Activated naive CD8-positive, alpha-beta T cell treated with anti-CD3 and anti-CD28 coated beads for 36 hours (primary cell): ENCODE measurements at places on chromosomes 4 and X.

- no peak for DNase-seq
Measured at GRCh38 chr4:91958596-91958995, 345.2 kb upstream of the GRID2 start.

GRCh38 chr4:54657551-54658251 is at the start of gene KIT:
Gene KIT, plus strand, starts transcription at chr4:54657957. Its CDS starts 58 bp downstream, at chr4:54658015.
- DNase-seq = peak; percentile 15

- no peak for DNase-seq
Measured at GRCh38 chr4:2733844-2734574, 22.1 kb downstream of the TNIP2 start.

DNA sequence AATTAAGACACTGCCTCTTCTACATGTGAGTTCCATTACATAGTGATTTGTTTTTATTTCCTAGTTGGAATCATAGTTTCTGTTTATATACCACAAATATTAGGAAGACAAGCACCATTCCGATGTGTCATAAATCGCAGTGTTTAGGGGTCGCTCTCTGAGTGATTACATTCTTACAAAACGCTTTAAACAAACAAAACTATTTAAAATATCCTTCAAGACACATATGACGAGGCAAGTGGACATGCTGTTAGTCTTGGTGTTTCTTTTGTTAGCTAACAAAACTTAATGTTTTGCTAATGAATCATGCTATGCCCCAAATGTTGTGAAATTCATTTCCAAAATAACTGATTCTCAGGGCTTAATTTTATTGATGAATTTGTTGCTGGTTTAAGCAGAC is 1219.3 kb upstream of the PRKX start:
- no peak for DNase-seq

DNA sequence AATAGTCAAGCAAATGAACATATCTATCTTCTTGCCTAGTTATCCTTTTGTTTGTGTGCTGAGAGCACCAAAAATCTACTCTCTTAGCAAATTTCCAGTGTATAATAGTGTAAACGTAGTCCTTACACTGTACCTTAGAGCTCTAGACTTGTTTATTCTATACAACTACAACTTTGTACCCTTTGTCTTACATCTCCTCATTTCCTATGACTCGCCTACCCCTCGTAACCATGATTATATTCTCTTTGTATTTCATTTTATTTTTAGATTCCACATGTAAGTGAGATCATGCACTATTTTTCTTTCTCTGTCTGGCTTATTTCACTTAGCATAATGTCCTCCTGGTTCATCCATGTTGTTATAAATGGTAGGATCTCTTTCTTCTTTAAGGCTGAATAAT is 37.6 kb downstream of the MAGEB5 start:
- no peak for DNase-seq

DNA sequence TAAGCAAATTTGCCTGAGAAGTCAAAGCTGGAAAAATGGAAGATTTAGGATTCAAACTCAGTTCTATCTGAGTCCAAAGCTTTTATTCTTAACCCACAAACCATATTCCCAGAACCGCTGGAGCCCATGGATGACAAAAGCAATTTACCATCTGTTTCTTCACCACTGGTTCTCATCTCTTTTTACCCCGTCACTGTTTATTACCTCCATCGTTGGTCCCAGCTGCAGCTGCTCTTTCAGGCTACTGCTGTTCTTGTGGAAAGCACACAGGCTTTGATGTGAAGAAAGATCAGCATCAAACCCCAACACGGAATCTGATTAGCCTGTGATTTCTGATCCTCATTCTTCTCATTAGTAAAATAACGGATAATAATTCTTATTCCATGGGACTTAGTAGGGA is 9.5 kb downstream of the FBXO8 start:
- no peak for DNase-seq

DNA sequence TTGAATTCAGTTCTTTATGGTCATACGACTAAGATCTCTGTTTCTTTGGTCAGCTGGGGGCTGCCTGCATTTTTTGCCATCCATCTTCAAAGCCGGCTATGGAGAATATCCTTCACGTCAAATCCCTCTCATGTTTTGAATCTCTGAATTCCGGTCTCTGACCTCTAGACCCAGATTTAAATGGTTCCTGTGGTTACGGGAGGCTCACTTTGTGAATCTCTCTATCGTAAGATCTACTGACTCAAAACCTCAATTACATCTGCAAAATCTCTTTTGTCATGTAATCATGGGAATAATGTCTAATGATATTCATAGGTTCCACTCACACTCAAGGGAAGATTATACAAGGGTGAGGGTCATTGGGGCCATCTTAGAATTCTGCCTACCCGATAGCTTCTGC is 5.7 kb upstream of the MPC1L start:
- no peak for DNase-seq

DNA sequence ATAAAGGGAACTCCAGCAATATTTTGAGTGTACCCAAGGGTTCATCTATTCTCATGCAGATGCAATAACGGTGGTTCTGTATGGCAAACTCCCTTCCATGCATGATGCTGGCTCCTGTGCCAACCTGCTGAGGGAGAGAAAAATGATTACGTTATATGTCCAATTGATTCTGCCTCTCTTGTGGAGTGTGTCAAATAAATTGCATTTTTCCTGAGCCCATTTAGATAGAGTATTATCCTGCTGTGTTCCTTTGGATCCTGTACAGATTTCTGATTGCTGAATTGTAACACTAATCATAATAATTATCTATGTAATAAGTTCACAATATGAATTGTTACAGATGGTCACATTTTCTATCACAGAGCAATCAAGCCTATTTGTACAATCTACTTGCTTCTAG is 821.7 kb downstream of the C4orf33 start:
- no peak for DNase-seq

DNA sequence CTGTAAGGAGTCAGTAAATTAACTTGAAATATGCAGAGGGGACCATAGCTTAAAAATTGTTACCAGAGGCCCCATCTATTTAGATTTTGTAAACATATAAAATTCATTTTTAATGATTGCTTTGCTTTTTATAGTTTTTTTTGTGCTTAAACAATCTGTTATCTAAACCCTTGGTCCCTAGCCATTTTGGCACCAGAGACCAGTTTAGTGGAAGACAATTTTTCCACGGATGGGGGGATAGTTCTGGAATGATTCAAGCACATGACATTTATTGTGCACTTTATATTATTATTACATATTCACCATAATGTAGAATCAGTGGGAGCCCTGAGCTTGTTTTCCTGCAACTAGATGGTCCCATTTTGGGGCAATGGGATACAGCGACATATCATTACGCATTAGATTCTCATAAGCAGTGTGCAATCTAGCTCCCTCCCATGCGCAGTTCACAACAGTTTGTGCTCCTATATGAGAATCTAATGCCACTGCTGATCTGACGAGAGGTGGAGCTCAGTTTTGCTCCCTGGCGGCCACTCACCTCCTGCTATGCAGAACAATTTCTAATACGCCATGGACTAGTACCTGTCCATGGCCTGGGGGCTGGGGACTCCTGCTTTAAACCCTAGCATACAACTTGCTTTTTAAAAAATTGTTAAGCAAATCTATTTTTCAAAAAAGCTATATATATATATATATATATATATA is 5.9 kb downstream of the ZXDA start:
- DNase-seq = no peak

DNA sequence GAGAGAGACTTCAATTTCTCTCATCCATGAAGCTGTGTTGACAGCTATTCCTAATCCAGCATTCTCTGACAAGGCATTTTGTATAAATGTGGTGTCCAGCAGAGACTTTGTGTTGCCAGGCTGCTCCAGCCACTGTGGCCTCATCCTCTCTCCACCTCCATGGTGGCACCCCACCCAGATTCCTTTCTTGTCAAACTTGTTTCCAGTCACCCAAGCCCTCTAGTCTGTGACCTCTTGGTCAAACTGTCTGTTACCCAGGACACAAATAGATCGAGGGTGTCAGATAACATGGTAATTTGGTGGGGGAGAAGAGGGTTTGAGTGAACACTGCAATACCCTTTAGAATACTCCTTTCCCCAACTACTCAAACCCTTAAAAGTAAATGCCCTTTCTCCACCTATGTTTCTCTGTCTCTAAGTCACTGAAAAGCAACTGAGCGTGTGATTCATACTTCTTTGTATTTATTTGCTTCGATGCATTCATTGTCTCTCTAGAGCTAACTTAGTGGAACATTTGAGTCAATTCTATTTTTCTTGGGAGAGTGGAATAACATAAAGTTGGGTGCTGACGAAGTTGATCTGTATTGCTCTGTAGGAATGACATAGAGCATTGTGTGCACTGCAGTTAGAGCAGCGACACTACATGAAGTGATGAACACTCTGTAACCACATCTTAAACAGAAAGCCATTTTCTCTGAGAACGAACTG is 13.7 kb downstream of the PITX2 start:
- DNase-seq = no peak

DNA sequence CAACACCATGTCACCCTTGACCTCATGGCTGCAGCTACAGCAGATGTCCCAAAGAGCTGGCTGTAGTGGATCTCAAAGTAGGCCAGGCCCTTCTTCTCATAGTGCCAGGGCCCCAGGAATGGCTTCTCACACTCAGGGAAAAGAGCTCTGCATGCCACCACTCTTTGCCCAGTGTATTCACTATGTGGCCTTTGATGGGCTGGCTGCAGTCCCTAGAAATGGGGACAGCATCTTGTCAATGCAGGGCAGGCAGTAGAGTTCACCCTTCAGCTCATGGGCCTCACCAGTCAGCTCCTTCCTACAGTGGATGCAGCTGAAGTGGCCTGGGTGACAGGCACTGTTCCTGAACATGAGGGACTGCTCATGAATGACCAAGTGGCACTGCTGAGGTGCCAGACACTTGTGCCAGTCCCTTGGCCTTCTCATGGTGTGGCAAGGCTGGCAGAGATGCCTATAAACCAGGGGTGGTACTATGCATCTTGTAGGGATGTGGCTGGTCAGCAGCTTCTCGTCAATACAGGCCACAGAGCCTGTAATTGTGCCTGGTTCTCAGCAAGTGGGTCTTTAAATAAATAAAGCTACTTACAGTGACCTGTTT is 178.9 kb downstream of the ARAP2 start:
- DNase-seq = no peak

GRCh38 chrX:77572322-77572721 is 125.1 kb downstream of the FGF16 start:
- DNase-seq = no peak

DNA sequence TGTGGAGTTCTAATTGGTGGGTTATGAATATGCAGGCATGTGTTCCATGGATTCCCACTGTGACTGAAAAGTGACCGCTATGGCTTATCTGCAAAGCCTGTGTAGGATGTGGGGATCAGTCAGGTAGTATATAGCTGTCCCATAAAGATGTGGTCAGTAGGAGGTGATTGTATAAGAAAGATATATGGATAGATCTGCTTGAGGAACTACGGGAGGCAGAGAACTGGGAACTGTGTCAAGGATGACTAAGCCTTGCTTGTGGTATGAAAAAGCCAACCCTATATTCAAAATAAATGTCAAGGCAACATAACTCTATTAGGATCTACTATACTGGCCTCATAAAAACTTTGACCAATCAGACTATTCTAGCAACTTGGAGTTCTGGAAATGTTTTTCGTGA is 185.2 kb downstream of the KLHL4 start:
- DNase-seq = no peak

- DNase-seq = no peak
Measured at GRCh38 chrX:10047133-10047532, 80.0 kb downstream of the CLDN34 start.

DNA sequence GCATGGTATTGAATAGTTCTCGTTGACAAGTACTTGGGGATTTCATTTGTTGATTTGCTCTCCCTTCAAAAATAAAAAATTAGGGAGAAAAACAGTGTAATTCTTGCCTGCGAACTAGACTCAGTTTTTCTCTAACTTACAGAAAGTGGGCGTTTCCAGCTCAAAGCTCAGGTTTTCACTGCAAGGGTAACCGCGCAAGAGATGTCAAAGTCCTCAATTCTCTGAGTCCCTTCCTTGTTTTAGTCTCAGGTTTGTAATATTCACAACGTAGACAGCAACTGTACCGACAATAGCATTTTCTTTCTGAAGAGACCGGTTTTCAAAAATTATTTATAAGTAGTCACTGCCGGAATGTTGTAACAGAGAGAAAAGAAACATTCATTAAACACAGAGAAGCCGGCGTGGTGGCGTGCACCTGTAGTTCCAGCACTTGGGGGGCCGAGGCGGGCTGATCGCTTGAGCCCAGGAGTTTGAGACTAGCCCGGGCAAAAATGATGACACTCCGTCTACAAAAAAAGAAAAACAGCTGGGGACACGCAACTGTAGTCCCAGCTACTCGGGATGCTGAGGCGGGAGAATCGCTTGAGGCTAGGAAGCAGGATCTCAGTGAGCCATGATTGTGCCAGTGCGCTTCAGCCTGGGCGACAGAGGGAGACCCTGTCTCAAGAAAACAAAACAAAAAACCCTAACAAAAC is 774 bp downstream of the ZCCHC4 start:
- no peak for DNase-seq

DNA sequence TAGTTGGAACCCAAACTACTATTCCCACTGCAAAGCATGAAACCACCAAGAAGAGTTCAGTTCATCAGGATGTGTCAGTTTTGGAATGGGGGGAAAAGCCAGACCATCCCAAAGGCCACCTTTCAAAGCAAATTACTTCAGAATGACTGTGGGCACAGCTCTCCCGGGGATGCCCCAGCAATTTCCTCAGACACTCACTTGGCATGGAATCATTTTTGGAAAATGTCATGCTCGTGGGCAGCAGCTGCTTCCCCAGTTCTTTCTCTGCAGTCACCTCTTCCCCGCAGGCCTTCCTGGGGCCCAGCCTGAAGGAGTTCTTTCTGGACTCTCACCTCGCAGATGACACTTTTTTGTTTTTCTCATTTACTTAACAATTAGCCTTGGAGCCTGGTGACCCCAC is 350.3 kb downstream of the NR3C2 start:
- no peak for DNase-seq

- no peak for DNase-seq
Measured at GRCh38 chr4:98423009-98423408, 161.8 kb downstream of the RAP1GDS1 start.

- DNase-seq = no peak
Measured at GRCh38 chr4:151797131-151797530, 36.3 kb upstream of the GATB start.

GRCh38 chr4:186172546-186172945 is 18.8 kb upstream of the CYP4V2 start:
- DNase-seq = no peak

DNA sequence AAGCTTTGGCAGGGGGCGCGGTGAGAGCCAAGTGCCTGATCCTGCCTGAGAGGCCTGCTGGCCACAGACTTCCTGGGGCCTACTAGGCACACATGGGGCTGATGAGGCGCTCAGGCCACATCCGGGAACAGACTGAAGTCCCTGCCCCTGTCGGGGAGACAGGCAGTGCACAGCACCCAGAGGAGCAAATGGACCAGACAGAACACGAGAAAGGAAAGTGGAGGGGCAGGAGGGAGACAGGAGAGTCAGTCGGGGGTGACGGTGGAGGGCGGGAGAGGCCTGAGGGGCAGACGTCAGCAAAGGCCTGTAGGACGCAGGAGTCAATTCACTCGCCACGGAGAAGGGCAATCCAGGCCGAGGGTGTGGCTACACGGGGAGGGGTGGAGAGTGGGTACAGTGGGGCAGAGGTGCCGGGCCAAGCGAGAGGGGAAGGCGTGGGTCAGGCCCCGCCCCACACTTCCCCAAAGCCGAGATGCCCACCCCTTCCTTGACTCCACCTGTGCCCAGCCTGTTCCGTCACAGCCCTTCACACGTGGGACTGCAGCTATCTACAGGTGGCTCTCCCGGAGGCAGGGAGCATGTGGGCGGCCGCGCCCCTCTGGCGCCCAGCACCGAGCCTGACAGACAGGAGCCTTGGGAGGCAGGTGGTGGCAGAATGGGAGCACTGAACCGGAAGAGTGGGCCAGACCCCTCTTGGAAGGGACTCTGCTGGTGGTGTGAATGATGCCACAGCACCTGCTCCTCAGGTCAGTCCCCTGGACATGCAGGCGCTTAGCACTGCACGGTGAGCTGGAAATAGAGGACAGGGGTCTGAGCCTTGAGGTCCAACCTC is 20.5 kb downstream of the NOP14 start:
- DNase-seq = no peak
